ENCODE measurements at places on chromosomes 3 and 15.

DNA sequence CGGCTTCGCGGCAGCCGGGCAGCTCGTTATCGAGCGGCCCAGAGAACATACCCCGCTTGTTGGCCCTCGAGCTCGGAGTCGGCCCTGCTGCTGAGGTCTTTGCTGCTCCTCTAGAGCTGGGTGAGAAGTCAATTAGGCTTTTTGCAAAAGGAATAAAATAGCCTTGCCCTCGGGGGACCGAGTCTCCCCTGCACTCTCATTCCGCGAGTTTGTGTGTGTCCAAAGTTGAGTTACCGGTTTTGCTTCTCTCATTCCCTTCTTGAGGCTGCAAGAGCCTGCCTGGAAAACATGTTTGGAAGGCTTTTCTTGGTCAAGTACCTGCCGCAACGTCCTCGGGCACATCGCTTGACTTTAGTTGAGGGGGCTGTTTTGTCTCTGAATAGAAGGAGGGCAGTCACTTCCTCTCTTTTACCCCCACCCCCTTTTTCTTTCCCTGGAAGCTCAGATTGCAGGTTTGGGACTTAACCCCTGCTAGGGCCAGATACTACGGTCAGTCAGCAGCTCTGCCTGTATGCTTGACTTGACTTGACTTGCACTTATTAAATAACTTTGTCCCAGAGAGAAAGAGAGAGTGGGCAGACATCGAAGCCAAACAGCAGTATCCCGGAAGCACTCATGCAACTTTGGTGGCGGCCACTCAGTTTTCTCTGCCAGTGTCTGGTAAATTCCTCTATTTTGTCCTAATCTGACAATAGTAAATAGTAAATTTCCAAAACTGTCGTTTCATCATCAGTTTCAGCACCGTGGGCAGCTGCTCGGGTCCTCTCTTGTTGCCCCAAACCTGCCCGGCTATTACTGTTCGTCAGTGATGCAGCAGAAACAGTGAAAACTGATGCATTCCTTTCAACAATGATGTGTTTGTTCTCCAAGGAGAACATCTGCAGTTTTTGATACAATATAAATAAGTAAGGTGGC, 609 bp downstream of the RNF13 start:
- peak; percentile 46 for DNase-seq

DNA sequence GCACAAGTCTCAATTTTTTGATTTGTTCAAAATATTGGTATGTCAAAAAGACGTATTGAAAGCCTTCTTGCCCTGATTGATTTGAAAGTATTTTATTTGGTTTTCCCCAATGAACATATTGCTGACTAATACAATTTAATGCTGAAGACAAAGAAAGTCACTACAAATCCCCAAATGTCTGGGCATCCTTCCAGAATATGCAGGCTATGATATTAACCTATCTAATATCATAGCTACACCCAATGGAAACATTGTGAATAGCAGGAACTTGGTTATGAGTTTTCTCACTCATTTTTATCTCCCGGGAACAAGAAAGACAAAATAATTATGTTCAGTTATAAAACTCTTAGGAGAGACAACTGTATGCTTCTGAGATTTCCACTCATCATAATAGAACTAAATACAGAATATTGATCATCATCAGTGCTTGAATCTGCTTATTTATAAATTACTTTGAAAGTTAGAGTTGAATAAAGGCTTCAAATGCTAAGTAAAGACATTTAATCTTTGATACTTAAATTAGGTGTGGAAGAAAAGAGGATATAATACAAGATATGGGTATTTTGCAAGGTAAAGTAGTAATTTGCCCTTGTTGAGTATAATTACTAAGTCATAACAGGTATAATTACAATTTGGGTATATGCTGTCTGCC, 483.9 kb downstream of the RBMS3 start:
- DNase-seq, result peak; percentile 76

DNA sequence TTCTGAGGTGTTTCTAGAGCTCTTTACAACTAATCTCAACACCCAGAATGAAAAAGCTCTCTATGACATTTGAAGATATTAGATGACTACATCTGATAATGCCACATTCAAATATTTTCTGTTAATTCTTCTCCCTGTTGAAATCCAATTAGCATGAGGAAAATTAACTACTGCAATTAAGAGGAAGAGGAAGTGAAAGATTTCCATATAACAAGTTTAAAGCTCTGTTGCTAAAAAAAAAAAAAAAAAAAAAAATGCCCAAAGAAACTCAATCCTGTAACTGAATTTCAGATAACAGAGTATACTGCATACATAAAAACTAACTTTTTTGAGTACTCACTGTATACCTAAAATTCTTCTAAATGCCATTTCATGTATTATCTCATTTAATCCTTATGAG, 109.8 kb downstream of the TNIK start:
- no peak for DNase-seq

DNA sequence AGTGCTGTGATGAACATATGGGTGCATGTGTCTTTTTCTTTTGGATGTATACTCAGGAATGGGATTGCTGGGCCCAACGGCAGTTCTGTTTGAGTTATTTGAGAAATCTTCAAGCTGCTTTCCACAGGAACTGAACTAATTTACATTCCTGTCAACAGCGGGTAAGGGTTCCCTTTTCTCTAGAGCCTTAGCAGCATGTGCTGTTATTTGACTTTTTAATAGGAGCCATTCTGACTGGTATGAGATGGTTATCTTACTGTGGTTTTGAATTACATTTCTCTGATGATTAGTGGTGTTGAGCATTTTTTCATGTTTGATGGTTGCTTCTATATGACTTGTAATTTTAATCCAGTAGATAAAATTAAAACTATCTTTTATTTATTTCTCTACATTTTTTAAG, 1168.6 kb upstream of the ALCAM start:
- DNase-seq, result no peak

GRCh38 chr3:152202976-152203626, 65.6 kb upstream of the MBNL1 start:
- DNase-seq, result no peak

DNA sequence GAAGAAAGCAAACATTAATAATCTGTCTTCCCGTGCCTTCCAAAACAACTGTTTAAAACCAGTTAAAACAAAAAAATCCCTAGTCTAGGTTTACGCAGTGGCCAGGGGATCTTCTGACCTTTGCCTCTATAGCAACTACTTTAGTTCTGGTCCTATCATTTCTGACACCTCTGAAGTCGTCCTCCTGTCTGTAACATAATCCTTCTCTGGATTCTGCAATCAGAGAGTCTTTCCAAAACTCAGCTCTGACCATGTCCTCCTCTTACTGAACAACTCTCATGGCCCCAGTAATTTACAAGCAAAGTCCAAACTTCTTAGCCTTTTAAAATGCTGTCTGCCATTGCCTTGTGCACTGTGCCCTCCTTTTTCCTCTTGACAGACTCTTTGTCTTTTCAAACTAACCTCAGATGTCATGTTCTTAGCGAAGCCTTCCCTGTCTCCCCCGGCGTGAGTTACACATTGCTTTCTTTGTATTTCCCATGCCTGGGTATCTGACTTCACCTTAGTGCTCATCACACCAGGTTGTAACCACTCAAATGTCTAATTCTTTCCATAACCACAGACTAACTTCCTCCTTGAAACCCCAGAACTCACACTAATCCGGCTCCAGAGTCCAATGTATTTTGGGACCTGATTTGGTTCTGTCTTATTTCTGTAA, 105.2 kb upstream of the BNIP2 start:
- DNase-seq, result no peak

DNA sequence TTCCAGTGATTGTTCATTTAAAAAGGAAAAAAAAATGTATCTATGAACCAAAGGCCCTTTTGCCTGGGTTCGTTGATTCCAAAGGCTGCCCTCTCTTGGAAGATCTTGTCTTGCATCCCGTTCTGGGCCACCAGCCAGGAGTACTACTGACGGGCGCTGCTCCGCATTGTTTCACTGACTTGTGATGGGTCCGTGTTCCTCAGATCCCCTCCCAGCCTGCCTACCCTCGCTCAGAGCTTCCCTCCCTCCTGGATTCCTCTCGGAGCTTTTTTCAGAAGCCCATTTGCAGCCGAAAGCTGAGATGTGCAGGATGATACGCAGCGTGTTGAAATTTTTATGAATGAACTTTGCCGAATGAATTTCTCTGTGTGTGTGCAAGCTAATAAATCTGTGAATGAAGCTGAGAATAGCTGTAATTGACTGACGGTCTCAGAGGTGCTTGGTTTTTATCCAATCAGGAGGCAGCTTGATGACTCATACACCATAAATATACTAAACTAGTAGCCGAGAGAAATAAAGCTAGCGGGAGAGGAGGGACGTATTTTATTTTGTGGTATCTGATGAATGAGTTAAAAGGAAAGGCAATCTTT, at the start of gene SHC4:
SHC4 (minus strand) TSS at position 396 of the 590 bp plus-strand sequence. CDS start 904 bp downstream, outside the sequence.
- DNase-seq, result peak; percentile 65

DNA sequence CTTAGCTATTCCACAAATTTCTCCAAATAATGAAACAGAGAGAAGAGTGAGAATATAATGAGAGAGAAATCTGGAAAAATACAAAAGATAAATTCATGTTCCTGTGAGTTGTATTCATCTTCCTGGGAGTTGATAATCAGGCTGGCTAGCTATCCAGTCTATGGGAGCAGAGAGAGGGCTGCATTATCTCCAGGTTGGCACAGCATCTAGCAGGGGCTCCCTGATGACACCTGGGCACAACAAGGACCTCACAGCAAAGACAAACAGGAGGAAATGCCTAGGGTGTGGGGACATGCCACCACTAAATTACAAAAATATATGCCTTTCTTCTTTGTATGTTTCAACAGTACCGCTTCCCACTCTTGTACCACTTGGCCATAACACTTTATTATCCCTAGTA, 1.9 kb downstream of the EHD4 start:
- no peak for DNase-seq

DNA sequence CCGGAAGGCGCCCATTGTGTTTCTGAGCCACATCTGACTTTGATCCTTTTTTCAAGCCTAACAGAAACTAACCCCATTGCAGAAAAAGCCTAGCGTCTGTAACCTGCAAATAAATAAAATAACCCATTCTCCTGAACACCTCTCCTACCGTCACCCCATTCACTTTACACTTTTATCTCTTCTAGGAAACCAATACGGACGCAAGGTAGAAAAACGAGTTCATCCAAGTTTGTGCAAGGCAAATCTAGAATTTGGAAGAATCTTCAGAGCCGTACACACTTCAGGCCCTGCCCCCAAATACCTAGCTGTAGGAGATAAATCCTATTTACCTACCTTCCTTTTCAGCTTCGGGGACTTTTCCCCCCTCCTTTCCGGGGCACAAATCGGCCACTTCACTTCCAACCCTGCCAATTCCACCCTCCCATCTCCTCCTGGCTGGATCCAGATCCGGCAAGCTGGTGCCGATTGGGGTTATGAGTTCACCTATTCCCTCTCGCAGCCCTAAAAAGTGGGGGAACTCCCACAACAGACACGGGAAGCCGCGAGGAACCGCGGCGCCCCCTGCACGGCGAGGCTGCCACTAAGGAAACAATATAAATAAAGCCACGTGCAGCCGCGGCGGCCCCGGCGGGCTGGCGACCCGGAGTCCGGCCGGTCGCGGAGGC, 987 bp downstream of the PRTG start:
- no peak for DNase-seq

Data from dermis microvascular lymphatic vessel endothelial cell (primary cell).